ENCODE measurements at places on chromosomes 7 and 10.

- DNase-seq: no peak
Observed at GRCh38 chr10:92184977-92185376, 105.9 kb downstream of the CPEB3 start.

GRCh38 chr10:128867819-128868218, 599.2 kb upstream of the MGMT start:
- no peak for DNase-seq

DNA sequence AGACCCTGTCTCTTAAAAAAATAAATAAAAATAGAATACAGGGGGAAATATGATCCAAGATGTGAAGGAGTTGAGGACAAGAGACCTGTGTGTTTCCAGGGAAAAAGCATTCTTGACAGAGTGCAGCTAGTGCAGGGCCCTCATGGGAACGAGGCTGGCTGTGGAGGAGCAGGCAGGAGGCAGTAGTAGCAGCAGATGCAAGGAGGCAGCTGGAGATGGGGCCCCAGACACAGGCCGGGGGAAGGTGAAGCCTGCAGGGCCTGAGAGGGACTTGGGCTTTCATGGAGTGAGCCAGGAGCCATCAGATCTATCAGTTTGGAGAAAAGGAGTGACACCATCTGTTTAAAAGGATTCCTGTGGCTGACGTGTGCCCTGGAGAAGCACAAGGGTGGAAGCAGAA, 71.4 kb upstream of the ZNF438 start:
- no peak for DNase-seq

- no peak for DNase-seq
Observed at GRCh38 chr10:17854044-17854652, 45.0 kb downstream of the MRC1 start.

GRCh38 chr7:7639421-7639820, 1.1 kb upstream of the UMAD1 start:
- DNase-seq: no peak

DNA sequence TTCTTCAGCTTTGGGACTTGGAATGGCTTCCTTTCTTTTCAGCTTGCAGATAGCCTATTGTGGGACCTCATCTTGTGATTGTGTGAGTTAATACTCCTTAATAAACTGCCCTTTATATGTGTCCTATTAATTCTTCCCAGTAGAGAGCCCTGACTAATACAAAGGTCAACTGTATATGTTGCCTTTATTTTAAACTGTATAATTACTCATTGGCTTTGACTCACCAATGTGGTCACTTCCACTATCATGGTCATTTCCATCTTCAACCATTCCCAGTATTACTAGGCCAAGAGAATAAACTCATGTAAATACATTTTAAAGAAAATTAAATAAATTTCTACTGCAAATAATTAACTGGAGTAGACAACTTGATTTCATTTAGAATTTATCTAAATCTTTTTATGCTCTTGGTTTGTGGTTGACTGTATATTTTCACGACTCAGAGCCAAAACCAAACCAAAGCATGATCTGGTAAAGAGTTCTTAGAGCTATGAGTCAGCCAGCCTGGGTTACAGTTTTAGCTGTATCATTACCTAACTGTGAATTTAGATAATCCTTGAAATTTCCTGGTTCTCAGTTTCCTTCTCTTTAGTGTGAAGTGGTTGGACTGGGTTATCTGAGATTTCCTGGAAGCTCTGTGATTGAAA, 188.4 kb downstream of the PPP1R3A start:
- DNase-seq: peak; percentile 52

DNA sequence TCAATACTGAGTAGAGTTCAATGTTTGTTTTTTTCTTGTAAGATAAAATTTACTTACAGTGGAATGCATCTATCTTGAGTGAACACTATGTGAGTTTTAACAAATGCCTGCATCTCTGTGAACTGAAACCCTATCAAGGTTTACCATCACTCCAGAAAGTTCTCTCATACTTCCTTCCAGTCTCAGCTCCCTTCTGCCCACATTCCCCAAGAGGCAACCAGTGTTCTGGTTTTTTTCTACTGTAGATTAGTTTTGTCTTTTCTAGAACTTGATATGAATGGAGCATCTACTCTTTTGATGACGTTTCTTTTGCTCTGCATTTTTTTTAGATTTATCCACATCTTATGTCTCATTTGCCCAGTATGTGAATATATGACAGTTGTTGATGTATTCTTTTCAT, 17.1 kb downstream of the WIPI2 start:
- no peak for DNase-seq

GRCh38 chr7:3722396-3722922, 421.4 kb downstream of the SDK1 start:
- no peak for DNase-seq

GRCh38 chr7:131011976-131012375, 278.0 kb upstream of the KLF14 start:
- peak; percentile 69 for DNase-seq

All from non-pigmented ciliary epithelial cell (primary cell).